Activated T-helper 9 cell treated with anti-CD3 and anti-CD28 coated beads, Interleukin-2, amount 50 U/mL, for 16 hours (primary cell): ENCODE measurements at places on chromosomes 6 and 20.

- DNase-seq: no peak
These were observed 68.6 kb upstream of the FBXL4 start for GRCh38 chr6:99016355-99016754.

DNA sequence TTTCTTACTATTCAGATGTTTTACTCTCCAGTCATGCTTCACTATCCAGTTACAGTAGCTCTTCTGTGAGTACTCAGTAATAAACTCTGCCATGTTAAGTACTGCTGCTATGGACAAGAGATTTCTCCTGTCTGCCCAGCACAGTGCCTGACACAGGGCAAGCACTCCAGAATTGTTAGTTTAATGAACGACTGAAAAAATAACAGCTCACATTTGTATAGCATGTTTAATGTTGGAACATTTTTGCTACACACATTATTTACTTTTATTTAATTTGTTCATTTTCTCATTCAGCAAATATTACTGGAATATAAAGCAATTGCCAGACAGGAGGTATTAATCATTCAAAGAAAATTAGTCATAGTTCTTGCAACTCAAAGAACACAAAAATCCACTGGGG lies 142.6 kb upstream of the HMGN3 start:
- no peak for DNase-seq

DNA sequence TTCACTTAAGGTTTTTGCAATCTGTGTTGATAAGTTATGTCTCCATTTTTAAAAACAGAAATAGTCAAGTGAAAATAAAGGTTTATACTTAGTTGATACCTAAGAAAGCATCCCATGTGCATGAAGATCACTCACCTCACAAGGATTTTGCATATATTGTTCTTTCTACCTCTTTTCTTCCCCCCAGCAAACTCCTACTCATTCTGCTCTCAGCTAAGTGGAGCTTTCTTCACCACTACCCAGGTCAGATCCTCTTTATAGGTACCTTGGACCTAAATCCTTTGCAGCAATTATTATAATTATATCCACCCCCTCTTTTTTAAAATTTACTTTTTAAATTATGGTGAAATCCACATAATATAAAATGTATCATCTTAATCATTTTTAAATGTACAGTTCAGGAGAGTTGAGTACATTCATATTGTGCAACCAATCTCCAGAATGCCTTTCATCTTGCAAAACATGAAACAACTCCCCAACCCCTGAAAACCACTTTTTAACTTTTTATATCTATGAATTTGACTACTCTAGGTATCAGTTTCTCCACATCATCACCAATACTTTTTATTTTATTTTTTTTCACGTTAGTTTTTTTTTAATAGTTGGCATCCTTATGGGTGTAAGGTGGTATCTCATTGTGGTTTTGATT lies 9.3 kb upstream of the BACH2 start:
- no peak for DNase-seq

- no peak for DNase-seq
These were observed 85.3 kb upstream of the FYN start for GRCh38 chr6:111958534-111958933.

DNA sequence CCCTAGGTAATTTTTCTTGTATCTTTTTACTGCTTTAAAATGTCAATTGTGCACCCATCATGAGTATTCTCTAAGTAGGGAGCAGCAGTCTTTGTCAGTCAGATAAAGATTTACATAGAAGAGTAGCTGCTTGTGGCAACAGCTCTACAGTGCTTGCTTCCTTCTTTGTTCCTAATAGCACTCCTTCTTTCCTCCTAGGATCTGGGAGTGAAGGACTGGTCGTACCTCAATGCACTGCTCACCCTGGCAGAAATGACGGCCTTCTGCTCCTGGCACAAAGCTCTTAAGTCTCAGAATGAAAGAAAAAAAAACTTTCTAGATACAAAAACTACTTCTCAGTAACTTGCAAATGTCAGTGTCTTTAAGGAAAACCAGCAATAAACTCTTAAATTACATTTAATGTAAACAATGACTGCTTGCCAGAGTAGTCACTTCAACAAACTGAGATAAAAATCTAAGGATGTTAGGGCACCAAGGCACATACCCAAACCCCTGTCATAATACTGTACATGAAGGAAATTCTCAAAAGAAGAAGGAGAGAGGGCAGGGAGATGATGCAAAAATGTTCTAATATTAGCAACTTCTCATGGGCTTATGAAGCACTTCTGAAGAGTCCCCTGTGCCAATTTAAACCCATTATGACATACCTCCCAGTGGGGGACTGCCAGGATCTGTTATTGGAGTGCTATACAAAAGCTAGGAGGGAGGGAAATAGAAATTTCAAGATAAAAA lies 34.0 kb downstream of the NCOA6 start:
- no peak for DNase-seq

DNA sequence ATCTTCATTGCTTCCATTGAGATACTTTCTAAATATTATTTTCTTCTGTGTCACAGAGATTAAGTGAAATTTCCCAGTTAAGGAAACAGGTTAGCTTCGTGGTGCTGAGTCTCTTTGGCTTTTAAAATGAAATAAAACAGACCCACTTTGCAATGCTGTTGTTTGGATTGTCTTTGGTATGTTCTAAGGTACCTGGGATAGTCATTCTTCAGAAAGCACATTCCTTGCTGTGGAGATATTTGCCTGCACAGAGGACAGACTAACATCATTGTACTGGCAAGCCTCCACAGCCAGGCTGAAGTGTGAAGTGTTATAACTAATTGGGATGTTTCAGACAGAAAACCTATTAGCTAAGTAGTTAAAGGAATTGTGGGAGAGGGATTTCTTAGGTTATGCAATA lies 148.8 kb upstream of the EPHA7 start:
- DNase-seq: no peak

DNA sequence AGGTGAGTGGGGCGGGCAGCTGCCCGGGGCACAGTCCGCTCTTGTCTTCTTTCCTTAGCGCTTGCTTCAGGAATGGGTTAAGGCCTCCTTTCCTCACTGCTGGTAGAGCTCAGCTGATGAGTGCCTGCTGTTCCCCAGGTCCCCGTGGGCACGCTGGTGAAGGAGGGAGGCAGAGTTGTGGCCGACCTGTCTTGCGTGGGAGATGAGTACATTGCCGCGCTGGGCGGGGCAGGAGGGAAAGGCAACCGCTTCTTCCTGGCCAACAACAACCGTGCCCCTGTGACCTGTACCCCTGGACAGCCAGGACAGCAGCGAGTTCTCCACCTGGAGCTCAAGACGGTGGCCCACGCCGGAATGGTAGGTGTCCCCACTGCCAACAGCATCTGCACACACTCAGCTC lies 15.7 kb downstream of the MTG2 start:
- no peak for DNase-seq

DNA sequence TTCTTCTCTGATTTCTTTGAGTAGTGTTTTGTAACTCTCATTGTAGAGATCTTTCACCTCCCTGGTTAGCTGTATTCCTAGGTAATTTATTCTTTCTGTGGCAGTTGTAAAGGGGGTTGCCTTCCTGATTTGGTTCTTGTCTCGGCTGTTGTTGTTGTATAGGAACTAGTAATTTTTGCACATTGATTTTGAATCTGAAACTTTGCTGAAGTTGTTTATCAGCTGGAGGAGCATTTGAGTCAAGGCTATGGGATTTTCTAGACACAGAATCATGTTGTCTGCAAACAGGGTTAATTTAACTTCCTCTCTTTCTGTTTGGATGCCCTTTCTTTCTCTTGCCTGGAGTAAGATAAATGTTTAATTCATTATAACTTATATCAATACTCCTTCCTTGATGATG lies 86.4 kb downstream of the OLIG3 start:
- no peak for DNase-seq

GRCh38 chr20:24051160-24051559 lies 62.6 kb upstream of the GGTLC1 start:
- no peak for DNase-seq

- DNase-seq: no peak
These were observed 5.1 kb downstream of the VPS16 start for GRCh38 chr20:2845607-2846006.

GRCh38 chr6:15897063-15897876 lies 231.6 kb upstream of the MYLIP start:
- no peak for DNase-seq

DNA sequence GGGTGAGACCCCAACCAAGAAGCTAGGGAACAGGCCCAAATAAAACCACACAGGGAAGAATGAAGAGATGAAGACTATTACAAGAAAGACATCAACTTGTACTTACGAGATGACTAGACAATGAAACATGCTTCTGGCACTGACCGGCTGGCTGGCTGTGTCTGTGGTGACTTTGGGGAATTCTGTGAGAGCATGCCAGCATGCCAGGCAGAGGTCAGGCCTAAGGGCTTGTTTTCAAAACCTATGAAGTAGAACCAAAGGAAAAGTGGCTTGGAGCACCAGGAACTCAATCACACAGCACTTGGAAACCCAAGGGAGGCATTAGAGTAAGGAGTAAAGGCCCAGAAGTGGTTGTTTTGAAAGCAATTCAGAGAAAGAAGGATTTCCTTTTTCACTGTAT lies 28.4 kb upstream of the GSTA3 start:
- DNase-seq: no peak
